ENCODE measurements at places on chromosomes 3 and 15.

- no peaks in the 10 kb centered on the region for H3K27me3 ChIP-seq
- H3K4me1 ChIP-seq, result no peaks in the 10 kb centered on the region
- H3K4me3 ChIP-seq, result no peak overlapping the region
- no peaks in the 10 kb centered on the region for H3K36me3 ChIP-seq
- DNase-seq, result no peak
These were observed 260.0 kb downstream of the EBLN2 start for GRCh38 chr3:73321286-73321999.

DNA sequence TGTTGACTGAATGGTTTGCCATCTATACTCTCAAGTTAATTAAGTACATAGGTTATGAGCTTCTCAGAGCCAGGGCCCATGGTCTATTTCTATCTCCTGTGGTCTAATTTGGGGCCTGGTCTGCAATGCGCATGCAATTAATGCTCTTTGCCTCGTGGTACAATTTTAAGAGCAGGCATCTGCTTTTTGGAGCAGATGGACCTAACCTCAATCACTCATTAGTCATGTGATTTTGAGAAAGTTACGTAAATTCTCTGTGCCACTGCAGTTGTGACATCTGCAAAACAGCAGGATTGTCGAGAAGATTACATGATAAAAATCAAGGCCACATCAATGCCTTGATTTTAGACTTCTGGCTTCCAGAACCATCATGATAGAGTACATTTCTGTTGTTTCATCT is 543.7 kb upstream of the ADAMTS9 start:
- no peaks in the 10 kb centered on the region for H3K36me3 ChIP-seq
- H3K27ac ChIP-seq, result no peak overlapping the region
- H3K4me3 ChIP-seq, result no peak overlapping the region
- H3K4me1 ChIP-seq, result no peaks in the 10 kb centered on the region
- no peak for DNase-seq

GRCh38 chr15:64105113-64105704 is 9.4 kb downstream of the SNX1 start:
- no peak for DNase-seq
- no peak overlapping the region for H3K27ac ChIP-seq
- H3K4me3 ChIP-seq, result no peak overlapping the region
- peaks cover 5% of the 10 kb centered on the region for H3K36me3 ChIP-seq
- peaks cover 39% of the 10 kb centered on the region for H3K4me1 ChIP-seq

DNA sequence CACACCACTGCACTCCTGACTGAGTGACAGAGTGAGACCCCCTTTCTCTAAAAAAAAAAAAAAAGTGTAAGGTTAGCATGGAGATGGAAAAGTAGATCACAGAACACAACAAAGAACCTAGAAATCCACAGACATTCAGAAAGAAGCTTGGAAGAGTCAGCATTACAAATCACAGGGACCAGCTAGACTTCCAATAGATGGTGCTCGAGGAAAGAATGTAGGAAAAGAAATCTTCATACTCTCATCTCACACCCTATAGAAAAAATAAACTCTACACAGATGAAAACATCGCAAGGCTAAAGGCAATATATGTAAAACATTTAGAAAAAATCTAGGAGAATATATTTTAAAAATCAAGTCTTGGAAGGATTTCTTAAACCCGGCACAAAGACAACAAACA is 94.5 kb upstream of the ABHD17C start:
- peaks cover 11% of the 10 kb centered on the region for H3K27me3 ChIP-seq
- H3K4me3 ChIP-seq, result no peak overlapping the region
- no peak overlapping the region for H3K27ac ChIP-seq
- DNase-seq, result no peak
- no peaks in the 10 kb centered on the region for H3K36me3 ChIP-seq

DNA sequence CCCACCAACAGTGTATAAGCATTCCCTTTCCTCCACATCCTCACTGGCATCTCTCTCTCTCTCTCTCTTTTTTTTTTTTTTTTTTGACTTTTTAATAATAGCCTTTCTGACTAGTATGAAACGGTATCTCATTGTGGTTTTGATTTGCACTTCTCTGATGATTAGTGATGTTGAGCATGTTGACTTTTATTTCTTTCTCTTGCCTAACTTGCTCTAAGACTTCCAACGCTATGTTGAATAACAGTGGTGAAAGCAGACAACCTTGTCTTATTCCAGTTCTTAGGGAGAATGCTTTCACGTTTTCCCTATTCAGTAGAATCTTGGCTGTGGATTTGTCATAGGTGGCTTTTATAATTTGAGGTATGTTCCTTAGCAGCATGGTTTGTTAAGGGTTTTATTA is 249.4 kb upstream of the MDFIC2 start:
- no peaks in the 10 kb centered on the region for H3K36me3 ChIP-seq
- H3K4me3 ChIP-seq, result no peak overlapping the region

DNA sequence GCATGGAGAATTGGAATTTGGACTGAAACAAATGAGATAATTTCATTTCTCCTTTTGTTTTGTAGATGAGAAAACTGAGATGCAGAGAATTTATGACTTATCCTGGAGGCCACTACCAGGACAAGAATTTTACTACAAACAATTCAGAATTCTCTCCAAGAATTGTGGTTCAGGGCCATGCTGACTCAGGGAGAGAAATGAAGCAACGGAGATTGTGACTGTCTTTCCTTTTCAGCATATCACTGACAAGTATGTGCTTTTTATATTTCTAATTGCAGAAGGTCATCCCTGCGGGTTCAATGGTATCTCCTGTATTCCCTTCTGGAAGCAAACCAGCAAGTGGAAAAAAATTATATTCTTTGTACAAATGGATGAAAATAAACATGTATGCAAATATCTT is 170.8 kb upstream of the MITF start:
- no peak overlapping the region for H3K4me3 ChIP-seq
- no peaks in the 10 kb centered on the region for H3K4me1 ChIP-seq
- no peaks in the 10 kb centered on the region for H3K27me3 ChIP-seq
- DNase-seq, result no peak
- no peak overlapping the region for H3K27ac ChIP-seq

GRCh38 chr15:92914768-92915221 is 14.7 kb downstream of the CHD2 start:
- no peak for DNase-seq
- H3K4me1 ChIP-seq, result peaks cover 87% of the 10 kb centered on the region
- H3K27ac ChIP-seq, result peak overlapping the region; percentile 99
- H3K27me3 ChIP-seq, result no peaks in the 10 kb centered on the region

- H3K27me3 ChIP-seq, result no peaks in the 10 kb centered on the region
- H3K36me3 ChIP-seq, result peaks cover 34% of the 10 kb centered on the region
- DNase-seq, result no peak
- H3K27ac ChIP-seq, result no peak overlapping the region
These were observed 3.0 kb downstream of the ATP13A3 start for GRCh38 chr3:194483850-194484249.

DNA sequence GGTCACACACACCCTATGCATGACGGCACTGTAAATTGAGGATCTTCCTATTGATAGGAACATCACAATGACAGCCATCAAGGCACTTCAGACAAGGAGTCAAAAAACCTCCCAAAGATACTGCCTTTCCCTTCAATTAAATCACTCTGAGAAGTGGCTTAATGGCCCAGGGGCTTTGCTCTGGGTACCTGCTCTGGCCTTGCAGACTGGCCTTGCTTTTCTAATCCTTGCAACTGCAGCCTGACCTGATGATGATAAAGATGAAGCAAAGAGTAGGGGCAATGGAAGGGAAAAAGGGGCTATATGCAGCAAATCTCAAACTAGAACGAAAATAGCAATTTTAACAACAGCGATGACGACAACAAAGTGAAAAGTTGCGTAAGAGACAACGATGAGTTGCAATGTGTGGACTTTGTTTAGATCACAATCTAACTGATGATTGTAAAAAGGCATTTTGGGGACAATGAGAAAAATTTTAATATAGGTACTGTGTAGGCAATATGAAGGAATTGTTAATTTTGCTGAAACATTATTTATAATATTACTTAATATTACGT is 14.6 kb downstream of the ADAMTS9 start:
- no peak overlapping the region for H3K27ac ChIP-seq

DNA sequence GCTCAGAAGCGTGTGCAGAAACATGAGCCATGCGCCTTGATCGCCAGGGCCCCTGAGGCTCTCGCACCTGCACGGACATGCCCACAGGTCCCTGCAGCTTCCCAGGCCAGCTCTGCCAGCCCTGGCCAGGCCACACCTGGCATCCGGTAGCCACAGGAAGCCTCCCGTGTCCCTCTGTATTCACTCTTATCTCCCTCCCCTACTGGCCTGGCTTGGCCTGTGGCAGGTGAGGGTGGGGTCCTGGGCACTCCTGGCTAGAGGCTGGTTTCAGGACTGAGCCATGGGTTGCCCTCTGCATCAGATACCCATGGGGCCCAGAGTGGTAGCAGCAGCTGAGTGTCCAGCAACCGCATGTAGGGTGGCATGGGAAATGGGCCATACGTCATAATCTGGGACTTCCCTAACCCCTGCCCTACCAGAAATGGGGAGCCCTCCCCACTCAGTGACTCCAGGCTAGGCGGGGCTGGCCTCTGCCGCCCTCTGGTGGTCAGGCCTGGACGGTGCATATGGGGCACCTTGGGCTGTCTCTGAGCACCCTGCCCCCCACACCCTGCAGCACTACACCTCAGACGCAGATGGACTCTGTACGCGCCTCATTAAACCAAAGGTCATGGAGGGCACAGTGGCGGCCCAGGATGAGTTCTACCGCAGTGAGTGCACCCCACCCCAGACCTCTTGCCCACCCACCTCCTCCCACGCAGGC is 12.6 kb upstream of the LMAN1L start:
- H3K27me3 ChIP-seq, result no peaks in the 10 kb centered on the region
- H3K36me3 ChIP-seq, result peaks cover 59% of the 10 kb centered on the region
- H3K4me3 ChIP-seq, result no peak overlapping the region
- H3K4me1 ChIP-seq, result peaks cover 54% of the 10 kb centered on the region
- DNase-seq, result peak; percentile 89
- peak overlapping the region; percentile 84 for H3K27ac ChIP-seq

DNA sequence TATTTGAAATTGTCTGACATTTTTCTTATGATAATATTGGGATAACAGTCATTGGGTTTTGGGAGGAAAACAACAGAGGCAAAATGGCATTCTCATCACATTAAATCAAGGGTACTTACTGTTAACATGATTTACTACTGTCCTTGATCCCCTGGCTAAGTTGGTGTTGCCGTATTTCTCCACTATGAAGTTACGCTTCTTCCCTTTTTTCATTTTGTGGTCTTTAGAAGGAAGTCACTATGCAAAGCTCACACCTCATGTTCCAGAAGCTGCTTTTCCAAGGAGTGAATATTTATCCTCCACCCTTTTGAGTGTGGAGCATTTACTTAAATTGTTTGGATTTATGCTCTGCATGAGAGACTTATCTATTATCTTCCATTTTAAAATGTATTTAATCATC is 63.7 kb downstream of the ALCAM start:
- peaks cover 3% of the 10 kb centered on the region for H3K36me3 ChIP-seq
- H3K27me3 ChIP-seq, result no peaks in the 10 kb centered on the region
- H3K4me1 ChIP-seq, result no peaks in the 10 kb centered on the region
- H3K27ac ChIP-seq, result no peak overlapping the region
- no peak for DNase-seq

DNA sequence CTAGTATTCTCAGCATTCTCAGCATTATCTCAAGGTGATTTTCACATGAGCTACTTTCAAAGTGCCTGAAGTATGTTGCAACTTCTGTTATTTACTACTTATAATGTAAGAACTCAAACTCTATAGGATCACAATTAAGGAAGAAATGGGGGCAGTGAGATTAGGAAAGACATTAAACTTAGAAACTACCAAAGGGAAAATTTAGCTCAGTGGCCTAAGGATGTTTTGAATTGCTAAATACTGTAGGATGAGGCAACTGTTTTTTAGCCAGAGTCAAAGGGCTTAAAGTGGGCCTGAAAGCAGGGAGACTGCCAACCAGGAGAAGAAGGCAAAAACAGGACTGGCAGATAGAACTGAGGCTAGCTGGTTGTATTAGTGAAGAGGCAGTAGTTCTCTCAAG is 55.5 kb upstream of the MBNL1 start:
- H3K4me3 ChIP-seq, result no peak overlapping the region
- peaks cover 64% of the 10 kb centered on the region for H3K4me1 ChIP-seq
- H3K27ac ChIP-seq, result peak overlapping the region; percentile 14
- no peak for DNase-seq
- no peaks in the 10 kb centered on the region for H3K27me3 ChIP-seq
- H3K36me3 ChIP-seq, result no peaks in the 10 kb centered on the region

GRCh38 chr3:62686503-62687294 is 188.5 kb downstream of the CADPS start:
- no peaks in the 10 kb centered on the region for H3K36me3 ChIP-seq
- H3K27ac ChIP-seq, result no peak overlapping the region
- no peaks in the 10 kb centered on the region for H3K4me1 ChIP-seq
- DNase-seq, result no peak

- peak; percentile 41 for DNase-seq
- H3K4me1 ChIP-seq, result peaks cover 56% of the 10 kb centered on the region
- no peaks in the 10 kb centered on the region for H3K27me3 ChIP-seq
- peak overlapping the region; percentile 87 for H3K4me3 ChIP-seq
- no peaks in the 10 kb centered on the region for H3K36me3 ChIP-seq
These were observed 90.2 kb upstream of the CHD2 start for GRCh38 chr15:92809880-92810361.

- DNase-seq, result no peak
- no peak overlapping the region for H3K4me3 ChIP-seq
- H3K36me3 ChIP-seq, result no peaks in the 10 kb centered on the region
- H3K27ac ChIP-seq, result no peak overlapping the region
- no peaks in the 10 kb centered on the region for H3K4me1 ChIP-seq
These were observed 130.8 kb downstream of the HCN4 start for GRCh38 chr15:73237910-73238309.

DNA sequence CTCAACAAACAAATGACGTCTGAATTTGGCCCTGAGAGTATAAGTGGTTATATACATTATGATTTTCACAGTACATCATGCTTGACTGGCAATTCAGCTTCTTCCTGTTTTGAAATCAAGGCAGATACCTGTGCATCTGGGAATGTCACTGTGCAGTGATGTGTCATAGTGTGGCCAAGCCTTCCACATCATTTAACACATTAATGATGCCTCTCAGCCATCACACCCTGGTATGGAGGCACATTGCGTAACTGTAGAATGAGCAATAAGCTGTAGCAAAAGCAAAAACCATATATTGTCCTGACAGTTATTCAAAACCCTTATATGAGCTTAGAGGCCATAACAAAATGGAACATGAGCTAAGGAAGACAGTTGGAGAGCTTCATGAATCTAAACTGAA is 246.0 kb downstream of the EPHA3 start:
- no peak for DNase-seq
- no peak overlapping the region for H3K4me3 ChIP-seq
- no peaks in the 10 kb centered on the region for H3K4me1 ChIP-seq
- no peaks in the 10 kb centered on the region for H3K36me3 ChIP-seq

DNA sequence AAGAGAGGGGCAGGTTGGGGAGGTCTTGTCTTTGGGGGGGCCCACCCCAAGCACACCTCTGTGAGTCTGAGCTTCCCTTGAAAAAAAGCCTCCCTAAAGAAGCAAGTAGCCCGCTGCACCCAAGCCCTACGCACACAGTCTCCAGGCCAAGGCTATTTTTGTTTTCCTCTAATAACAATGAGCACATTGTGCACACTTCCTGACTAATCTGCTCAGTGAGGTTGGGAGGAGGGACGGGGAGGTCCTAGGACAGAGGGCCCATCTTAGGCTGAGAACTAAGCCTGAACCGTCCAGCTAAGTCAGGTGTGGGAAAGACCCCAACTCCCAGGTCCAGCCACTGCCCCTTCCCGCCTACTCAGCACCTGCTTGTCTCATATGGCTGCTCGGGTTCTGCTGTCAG is 87.2 kb downstream of the HMG20A start:
- no peak for DNase-seq
- no peak overlapping the region for H3K27ac ChIP-seq
- H3K36me3 ChIP-seq, result no peaks in the 10 kb centered on the region
- H3K27me3 ChIP-seq, result no peaks in the 10 kb centered on the region
- no peak overlapping the region for H3K4me3 ChIP-seq

- H3K27ac ChIP-seq, result no peak overlapping the region
- peaks cover 24% of the 10 kb centered on the region for H3K4me1 ChIP-seq
- H3K27me3 ChIP-seq, result peaks cover 90% of the 10 kb centered on the region
- peak; percentile 15 for DNase-seq
- H3K36me3 ChIP-seq, result peaks cover 6% of the 10 kb centered on the region
- H3K4me3 ChIP-seq, result peak overlapping the region; percentile 42
These were observed 4.8 kb upstream of the MECOM start for GRCh38 chr3:169668072-169668956.

All from activated naive CD8-positive, alpha-beta T cell treated with anti-CD3 and anti-CD28 coated beads, Interleukin-2, amount 50 U/mL, for 24 hours (primary cell).